NCI-H1092 (cell line): ENCODE measurements at places on chromosomes 12 and 14.

DNA sequence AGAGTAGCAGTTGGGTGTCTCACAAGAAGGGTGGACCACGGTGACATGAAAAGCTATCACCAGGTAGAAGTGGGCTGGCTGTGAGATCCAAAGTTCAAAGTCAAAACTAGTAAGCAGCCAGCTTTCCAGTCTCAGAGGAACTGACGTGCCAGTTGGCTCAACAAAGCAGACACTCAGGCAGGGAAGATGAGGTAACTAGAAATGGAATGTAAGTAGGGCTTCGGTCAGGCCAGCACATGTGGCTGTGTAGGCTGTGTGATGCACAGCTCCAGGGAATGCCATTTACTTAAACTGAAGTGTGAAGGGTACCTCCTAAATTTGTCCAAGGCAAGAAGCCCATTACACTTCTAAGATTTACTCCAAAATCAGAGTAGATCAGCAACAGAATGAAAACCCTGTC is 43.6 kb downstream of the PTPRR start:
- DNase-seq, result no peak

GRCh38 chr14:64515053-64515452 is 10.5 kb downstream of the ZBTB1 start:
- no peak for DNase-seq

GRCh38 chr14:26839481-26839880 is 241.6 kb upstream of the NOVA1 start:
- no peak for DNase-seq

GRCh38 chr12:92324849-92325500 is 179.3 kb upstream of the BTG1 start:
- no peak for DNase-seq

GRCh38 chr14:97771340-97772045 is 974.3 kb downstream of the VRK1 start:
- DNase-seq, result no peak

DNA sequence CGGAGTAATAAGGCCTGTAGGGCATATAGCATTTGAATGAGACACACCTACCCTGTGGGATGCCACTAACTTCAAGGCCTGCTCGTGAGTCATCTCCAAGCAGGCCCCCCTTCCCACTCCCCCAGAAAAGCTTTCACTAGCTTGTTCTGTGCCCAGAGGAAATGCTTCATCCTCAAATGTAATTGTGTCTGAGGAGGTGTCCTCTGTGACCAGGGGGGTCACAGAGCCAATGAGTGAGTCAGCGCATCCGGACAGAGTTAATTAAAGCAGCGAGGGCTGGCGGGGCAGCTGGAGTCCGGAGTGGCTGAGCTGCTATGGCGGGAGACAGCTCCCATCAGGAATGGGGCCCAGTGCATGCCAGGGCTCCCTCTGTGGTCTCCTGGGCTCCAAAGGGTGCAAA is 27.0 kb upstream of the ESRRB start:
- DNase-seq, result no peak

- DNase-seq, result no peak
Observed at GRCh38 chr12:119089380-119090013, 89.2 kb upstream of the HSPB8 start.

GRCh38 chr12:124914392-124915238 is at the start of gene UBC:
Gene UBC (minus strand): TSS chr12:124914650. CDS start chr12:124913771, 879 bp downstream.
- no peak for DNase-seq

- DNase-seq, result no peak
Observed at GRCh38 chr12:92942905-92943304, 13.8 kb upstream of the EEA1 start.

DNA sequence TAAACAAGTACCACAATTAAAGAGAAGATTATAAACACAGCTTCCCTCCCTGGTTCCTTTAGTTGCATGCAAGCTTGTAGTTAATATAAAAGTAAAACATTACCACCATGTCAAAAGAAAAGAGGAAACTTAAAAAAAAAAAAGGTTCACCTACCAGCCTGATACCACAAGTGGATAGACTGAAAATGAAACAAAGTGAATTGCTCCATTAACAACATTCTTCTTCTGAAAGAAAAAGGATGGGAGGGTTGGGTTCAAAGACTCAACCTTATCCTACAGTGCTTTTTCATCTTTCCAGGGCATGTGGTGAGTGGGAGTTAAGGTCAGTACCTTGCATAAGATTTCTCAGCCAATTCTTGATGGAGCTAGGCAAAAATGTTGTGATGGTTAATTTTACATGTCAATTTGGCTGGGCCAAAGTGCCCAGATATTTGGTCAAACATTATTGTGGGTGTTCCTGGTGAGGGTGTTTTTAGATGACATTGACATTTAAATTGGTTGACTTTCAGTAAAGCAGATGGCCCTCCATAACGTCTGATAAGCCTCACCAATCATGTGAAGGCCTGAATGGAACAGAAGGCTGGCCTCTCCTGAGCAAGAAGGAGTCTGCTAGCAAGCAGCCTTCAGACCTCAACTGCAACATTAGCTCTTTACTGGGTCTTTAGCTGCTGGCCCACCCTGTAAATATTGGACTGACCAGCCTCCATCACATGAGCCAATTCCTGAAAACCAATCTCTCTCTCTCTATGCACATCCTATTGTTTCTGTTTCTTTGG is 28.8 kb downstream of the VCPKMT start:
- DNase-seq, result no peak

- no peak for DNase-seq
Observed at GRCh38 chr14:34035177-34035933, 84.5 kb upstream of the EGLN3 start.

- no peak for DNase-seq
Observed at GRCh38 chr14:44896275-44897040, 65.3 kb downstream of the KLHL28 start.

GRCh38 chr12:65817866-65818265 is 6.4 kb upstream of the HMGA2 start:
- DNase-seq, result no peak

- DNase-seq, result no peak
Observed at GRCh38 chr12:109770104-109770860, 56.7 kb downstream of the FAM222A start.

DNA sequence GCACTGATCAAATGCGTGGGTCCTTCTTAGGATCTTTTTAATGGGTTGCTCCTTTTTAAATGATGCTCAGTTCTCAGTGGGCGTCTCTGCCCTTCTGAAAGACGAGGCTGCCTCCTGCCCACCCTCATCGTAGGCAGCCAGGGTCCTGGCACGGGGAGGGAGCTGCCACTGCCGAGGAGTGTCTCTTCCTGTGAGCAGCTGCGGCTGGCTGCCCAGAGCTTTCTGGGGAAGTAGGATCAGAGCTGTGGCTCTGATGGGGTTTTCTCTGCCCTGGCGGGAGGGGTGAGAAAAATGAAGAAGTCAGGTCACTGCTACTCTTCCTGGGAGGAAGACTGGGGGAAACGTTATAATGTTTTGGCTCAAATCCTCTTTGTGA is 31.1 kb upstream of the BEGAIN start:
- no peak for DNase-seq
